ENCODE measurements at places on chromosomes 7 and 10.

GRCh38 chr10:116699049-116699448 lies 43.3 kb downstream of the HSPA12A start:
- DNase-seq = no peak

DNA sequence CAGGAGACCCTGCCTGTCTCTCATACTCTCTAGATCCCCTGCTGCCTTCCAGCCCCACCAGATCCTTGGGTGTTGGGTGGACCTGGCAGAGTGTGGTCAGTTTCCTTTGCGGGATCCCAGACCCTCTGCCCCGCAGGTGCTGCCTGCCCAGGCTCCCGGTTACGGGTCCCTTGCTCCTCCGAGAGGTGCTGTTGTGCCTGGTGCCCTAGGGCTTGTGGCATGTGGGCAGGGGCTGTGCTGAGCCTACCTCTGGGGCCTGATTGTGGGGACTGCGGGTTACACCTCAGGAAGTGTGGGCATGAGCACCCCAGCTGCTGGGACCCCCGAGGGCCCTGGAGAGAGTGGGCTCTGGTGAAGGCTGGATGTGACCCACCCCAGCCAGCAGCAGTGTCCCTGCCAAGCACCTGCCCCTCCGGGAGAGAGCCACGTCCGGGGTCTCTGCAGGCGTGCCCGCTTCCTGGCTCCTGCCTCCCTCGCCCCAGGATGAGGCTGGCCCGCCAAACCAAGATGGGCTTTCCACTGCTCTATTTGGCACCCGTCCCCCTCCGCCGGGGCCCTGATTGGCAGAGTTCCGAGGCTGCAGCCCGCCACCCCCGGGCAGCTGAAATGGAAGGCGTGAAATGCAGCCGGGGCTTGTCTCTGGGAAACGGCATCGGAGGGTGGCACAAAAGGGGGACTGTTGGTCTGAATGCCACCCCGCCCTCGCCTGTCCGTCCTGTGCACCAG lies 17.0 kb downstream of the CLIP2 start:
- no peak for DNase-seq

DNA sequence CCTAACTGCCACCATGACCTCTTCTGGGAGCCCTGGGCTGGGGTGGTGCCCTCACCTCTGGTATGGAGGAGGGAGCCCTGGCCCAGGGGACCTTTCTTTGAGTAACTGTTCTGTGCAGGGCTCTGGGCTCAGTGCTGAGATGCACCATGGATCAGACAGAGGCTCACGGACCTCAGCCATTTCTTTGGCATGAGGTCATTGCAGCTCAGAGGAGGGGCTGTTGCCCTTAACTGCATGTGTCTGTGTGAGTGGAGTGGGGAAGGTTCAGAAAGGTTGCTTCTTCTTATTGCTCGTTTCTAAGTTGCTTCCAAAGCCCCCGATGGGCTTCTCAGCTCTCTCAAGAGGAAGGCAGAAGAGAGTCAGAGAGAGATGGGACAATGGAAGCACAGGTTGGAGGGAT lies 233.9 kb downstream of the RPS24 start:
- DNase-seq = no peak

DNA sequence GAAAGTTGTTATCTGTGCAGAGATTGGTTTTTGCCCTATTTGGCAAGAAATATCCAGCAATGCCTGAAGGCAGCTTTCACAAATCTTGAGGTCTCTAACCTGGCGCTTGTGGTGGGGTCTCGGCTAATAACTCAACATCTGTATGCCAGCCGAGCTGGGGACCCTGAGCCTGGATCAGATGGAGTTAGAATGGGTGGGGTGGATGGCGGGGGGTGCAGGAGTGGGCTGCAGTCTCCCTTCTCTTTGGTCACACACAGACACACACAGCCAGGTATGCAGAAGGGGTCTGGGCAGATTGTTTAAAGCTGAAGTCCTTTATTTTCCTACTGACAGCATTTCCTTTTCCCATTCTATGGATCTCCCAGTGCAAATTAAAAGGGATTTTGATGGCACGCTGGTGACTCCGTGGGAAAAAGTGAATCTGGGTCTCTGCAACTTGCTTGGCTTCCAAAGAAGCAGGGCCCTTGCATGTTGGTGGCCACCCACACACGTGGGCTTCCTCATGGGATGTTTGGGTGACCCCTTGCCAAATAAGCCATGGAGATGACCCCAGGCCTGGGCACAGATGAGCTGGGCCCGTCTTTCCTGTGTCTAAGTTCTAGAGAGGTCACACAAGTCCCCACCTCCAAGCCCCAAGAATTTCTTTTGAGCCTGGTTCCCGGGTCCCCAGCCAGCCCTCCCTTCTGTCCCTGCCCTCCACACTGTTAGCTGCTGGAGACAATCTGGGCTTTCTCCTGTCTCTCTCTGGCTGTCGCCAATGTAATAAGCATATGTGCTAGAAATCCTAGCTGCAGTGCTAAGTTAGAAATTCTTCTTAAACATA lies 39.9 kb upstream of the EMX2 start:
- no peak for DNase-seq

- DNase-seq = no peak
Observed at GRCh38 chr7:28890137-28890536, 68.0 kb downstream of the TRIL start.

- no peak for DNase-seq
Observed at GRCh38 chr10:113030453-113030852, 80.4 kb downstream of the TCF7L2 start.

- DNase-seq = no peak
Observed at GRCh38 chr10:95242581-95243317, 48.1 kb downstream of the PDLIM1 start.

- no peak for DNase-seq
Observed at GRCh38 chr7:92025260-92025659, 84.6 kb downstream of the AKAP9 start.

GRCh38 chr7:141654551-141654950 lies 47.4 kb downstream of the DENND11 start:
- peak; percentile 34 for DNase-seq

DNA sequence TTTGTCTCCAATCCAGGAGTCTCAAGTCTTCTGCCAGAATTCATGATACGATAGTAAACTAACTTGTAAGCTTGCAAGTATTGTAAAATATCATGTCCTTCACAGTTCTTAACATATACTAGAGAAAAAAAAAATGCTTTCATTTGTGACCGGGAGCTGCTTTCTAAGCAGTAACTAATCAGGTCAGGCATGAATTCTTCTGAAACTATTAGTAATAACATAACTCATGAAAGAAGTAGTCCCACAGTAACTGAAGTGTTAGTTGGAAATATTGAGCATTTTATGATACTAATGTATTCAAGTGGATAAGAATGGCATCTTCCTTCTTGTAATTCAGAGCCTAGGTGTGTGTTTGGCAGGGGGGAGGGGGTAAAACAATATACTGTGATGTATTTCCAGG lies 665.6 kb downstream of the DNAJB9 start:
- DNase-seq = no peak

DNA sequence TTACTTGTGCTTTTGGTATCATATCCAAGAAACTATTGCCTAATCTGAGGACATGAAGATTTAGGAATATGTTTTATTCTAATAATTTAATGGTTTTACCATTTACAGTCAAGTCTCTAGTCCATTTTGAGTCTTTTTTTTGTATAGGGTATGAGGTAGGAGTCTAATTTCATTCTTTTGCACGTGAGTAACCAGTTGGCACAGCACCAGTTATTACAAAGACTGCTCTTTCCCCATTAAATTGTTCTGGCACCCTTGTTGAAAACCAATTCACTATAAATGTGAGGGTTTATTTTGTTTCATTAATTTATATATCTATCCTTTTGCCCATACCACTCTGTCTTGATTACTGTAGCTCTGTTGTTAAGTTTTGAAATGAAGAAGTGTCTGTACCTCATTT lies 381.6 kb downstream of the SUGCT start:
- DNase-seq = no peak

DNA sequence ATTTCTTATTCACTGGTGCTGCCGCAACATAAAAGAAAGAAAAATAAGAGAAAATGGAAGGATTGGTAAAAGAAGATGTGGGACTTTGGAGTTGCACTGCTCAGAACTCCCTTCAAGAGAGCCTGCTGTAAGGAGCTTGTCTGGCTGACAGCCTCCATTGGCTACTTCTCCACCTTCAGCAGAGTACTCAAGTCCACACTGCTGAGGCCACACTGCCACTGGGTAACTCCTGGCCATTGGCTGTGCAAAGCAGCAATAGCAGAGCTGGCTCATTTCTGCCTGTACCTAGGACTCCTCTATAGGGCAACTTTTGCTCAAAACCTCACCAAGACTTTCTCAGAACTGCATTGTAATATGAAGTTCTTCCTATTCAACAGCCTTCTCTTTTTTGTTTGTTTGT lies 38.7 kb upstream of the PCLO start:
- DNase-seq = no peak

DNA sequence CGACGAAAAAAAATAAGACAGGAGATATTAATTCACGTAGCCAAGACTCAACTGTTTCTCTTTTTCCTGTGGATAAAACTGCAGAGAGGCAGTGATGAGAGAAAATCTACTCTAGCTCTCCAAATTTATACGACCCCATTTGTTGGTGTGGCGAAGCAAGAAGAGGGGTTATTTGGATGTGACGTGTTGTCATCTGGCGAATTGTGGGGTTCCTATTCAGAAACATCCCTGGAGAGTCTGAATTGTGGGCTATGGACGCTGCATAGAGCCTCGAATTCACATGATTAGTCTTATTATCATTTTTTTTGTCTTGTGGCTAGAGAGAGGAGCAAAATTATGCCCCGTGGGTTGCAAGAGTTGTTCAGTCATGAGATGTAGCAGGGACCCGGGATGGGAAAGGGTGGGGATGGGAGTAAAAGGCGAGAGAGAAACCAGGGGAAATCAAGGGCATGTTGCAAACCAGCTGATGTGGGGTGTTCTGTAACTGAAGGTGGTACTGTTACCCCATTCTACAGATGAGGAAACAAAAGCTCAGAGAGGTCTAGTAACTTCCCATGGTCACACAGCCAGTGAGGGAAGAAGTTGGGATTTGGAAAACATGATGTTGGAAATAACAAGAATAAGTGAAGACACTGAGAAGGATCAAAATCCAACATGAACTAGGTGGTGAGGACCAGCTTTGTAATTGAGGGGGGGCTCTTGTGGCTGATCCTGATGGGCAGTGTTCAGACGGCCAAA lies 69.2 kb upstream of the SFMBT2 start:
- no peak for DNase-seq

GRCh38 chr7:51577390-51577789 lies 260.8 kb upstream of the COBL start:
- no peak for DNase-seq

DNA sequence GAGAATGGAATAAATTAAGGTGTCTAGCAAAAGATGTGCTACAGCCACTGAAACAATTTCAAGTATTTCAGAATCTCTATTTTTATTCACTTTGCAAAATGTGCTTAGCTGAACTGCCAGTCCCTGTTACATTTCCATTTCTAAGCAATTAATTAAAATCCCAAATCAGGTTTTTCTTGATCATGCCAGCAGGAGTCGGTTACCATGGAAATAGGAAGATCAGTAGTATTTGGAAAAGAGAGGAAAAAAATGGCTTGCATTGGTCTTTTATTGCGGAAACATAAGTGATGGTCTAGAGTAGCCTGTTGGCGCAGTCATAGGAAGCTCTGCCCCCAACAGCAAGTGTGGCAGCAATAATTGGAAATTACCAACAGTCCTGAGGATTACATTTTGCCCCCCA lies 867.1 kb downstream of the GATA3 start:
- no peak for DNase-seq

DNA sequence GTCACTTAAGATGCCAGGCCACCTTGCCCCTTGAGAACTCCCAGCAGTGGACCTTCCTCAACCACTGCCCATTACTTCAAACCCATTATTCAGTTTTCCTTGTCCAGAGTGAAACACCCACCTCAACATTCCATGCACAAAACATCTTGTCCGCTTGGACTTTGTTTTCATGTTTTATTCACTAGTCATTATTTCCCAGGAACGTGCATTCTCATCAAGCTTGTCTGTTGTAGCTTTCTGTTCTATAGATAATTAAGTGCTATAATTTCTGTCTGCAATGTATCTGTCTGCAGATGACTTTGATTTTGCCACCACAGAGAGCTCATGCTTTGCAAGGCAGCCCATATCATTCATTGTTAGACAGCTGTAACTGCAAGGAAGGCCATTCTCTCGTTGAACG lies 117.4 kb downstream of the RAB18 start:
- DNase-seq = no peak

- no peak for DNase-seq
Observed at GRCh38 chr10:129462257-129462795, 4.7 kb upstream of the MGMT start.

DNA sequence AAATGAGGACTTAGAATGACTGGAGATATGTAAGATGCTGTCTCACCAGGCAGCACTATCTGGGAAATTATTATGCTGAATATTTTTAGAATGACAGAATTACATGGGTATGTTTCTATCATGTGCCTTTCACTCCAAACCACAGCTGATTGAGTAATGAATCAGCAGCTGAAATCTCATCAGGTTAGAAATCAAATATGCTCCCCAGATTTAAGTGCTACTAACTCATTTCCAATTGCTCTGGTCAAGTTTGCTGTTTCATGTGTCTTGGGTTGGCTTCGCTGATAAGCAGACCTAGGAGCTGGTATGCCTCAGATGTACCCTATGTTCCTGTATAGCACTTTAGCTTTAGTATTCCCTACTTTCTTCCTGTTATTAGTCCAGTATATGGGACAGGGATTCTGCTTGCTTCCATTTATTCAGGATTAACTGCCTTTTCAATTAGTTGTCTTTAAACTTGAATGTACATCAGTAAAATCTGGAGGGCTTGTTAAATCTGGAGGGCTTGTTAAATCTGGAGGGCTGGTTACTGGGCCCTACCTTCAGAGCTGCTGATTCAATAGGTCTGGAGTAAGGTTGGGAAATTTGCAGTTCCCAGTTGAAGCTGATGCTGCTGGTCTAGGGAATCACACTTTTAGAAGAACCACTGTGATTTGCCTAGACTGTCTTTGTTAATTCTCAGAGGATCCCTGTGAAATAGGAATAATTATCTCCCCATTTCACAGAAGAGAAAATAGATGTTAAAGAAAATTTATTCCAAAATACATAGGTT lies 172.9 kb downstream of the DKK1 start:
- DNase-seq = no peak

DNA sequence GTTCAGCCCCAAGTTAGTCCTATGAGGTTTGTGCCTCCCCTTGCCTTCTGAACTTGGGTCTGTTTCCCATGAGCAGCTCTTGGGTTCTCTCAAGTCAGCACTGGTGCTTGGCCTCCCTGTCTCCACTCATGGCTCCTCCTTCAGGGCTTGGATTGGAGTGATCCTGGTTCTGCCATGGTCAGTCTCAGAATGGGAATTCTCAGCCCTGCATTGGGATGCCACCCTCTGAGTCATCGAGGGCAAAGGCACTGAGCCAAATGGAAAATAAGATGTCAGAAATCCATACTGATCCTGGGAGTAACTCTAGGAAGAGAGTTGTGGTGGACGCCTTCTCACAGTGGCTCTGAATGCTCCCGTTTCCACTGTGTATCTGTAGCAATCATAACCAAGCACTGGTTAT lies 233.4 kb upstream of the HABP2 start:
- DNase-seq = no peak

Data from GM12891 (cell line).